ENCODE measurements at places on chromosomes 12 and 14. TPM values are rescaled to one million over a fixed set of nuclear protein-coding genes. Genes with fewer than 3 reads are reported as not detected.

- no peak overlapping the region for H3K4me3 ChIP-seq
- no peaks in the 10 kb centered on the region for H3K27me3 ChIP-seq
- peaks cover 8% of the 10 kb centered on the region for H3K4me1 ChIP-seq
- no peaks in the 10 kb centered on the region for H3K36me3 ChIP-seq
Measured at GRCh38 chr14:94021001-94021400, 5.1 kb upstream of the OTUB2 start.

GRCh38 chr12:52187206-52187605, 4.6 kb downstream of the KRT80 start:
- no peak overlapping the region for H3K27ac ChIP-seq
- H3K27me3 ChIP-seq: no peaks in the 10 kb centered on the region
- no peaks in the 10 kb centered on the region for H3K36me3 ChIP-seq
- DNase-seq: no peak
- H3K4me1 ChIP-seq: peaks cover 54% of the 10 kb centered on the region

DNA sequence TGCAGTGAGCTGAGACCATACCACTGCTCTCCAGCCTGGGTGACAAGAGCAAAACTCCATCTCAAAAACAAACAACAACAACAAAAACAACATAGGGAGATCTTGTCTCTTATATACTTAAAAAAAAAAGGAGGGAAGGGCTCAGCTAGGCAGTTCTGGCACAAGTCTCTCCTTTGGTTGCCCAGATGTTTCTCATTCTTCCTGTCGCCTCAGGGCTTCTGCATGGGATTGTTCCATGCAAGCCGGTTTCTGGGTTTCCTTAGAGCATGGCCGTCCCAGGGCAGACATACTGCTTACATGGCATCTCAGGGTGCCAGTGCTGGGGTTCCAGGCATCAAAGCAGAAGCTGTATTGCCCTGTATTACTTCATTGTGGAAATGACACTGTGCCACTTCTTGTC, 5.2 kb upstream of the SLC8B1 start:
- no peak overlapping the region for H3K27ac ChIP-seq
- H3K27me3 ChIP-seq: no peaks in the 10 kb centered on the region
- H3K4me1 ChIP-seq: no peaks in the 10 kb centered on the region
- no peak for DNase-seq

AQP6 gene
- total RNA-seq: not detected

B3GNT4 gene
- 0.11 TPM for total RNA-seq

TOMM20L gene
- total RNA-seq: not detected

- H3K4me3 ChIP-seq: no peak overlapping the region
- no peak overlapping the region for H3K27ac ChIP-seq
- H3K27me3 ChIP-seq: no peaks in the 10 kb centered on the region
- H3K36me3 ChIP-seq: no peaks in the 10 kb centered on the region
- H3K4me1 ChIP-seq: no peaks in the 10 kb centered on the region
- DNase-seq: no peak
Measured at GRCh38 chr12:26327975-26328644, 132.7 kb downstream of the SSPN start.

DNA sequence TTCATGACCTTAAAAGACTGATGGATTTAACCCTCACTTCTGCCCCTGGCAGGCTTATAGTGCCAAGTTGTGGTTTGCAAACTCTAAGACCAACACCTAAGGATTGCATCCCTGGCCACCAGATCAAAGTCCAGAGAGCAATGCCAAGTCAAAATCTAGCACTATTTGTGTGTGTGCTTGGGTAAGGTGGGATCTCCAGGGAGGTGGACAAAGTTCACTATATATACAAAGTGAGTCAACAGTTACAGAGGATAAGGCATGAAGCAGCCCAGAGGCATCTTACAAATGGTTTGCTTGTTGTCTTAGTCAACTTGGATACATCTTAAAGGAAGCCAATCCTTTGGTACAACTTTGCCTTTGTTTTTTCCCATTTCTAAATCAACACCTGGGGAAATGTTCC, 137.3 kb downstream of the MSRB3 start:
- no peaks in the 10 kb centered on the region for H3K27me3 ChIP-seq
- no peaks in the 10 kb centered on the region for H3K36me3 ChIP-seq
- H3K27ac ChIP-seq: no peak overlapping the region

HSP90B1 gene
- total RNA-seq: 1,103 TPM

DNA sequence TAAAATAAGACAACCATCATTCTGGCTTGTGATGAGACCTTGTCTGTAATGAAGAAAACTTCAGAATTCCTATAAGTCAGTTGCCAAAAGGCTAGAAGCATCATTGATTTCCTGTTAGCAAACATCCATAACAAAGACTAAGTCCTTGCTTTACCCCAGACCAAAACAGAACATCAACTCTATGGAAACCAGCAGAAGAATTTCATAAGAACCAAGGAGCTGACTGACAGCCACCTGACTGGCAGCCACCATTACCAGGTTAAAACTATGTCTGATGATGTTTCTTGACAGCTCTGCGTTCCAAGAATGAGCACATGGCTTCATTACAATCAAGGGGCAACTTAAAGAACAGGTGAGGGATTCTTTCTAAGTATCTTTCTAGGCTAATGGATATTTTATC, 29.3 kb downstream of the HECTD4 start:
- H3K27me3 ChIP-seq: no peaks in the 10 kb centered on the region
- H3K4me1 ChIP-seq: peaks cover 35% of the 10 kb centered on the region
- H3K4me3 ChIP-seq: no peak overlapping the region
- DNase-seq: no peak
- no peaks in the 10 kb centered on the region for H3K36me3 ChIP-seq

DNA sequence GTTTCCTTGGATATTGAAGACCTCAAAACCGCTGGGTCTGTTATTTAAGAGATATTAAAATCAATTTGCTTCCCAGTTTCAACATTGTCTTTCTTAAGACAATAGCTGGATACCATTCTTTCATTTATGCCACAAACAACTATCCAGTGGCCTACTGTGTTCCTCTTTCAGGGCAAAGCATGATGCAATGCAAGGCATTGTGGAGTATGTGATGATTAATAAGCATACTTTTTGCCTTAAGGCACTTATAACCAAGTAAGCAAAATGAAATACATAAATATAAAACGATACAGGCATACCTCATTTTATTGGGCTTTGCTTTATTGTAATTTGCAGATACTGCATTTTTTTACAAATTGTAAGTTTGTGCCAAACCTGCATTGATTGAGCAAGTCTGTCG, 45.5 kb downstream of the SCN8A start:
- H3K36me3 ChIP-seq: no peaks in the 10 kb centered on the region
- H3K27ac ChIP-seq: no peak overlapping the region
- no peak overlapping the region for H3K4me3 ChIP-seq
- H3K27me3 ChIP-seq: no peaks in the 10 kb centered on the region

DNA sequence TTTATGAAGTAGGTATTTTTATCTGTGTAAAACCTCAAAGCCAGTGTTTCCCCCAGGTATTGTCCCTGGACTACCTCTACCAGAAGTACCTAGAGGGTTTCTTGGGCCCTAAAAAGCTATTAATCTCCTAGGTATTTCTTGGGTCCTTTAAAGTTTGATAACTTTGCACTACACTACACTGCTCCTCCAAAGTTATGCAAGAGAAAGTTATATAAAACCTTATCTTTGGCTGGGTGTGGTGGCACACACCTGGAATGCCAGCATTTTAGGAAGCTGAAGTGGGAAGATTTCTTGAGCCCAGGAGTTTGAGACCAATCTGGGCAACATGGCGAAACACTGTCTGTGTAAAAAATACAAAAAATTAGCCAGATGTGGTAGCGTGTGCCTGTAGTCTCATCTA, 34.9 kb downstream of the PTPN21 start:
- no peak for DNase-seq
- H3K27ac ChIP-seq: no peak overlapping the region
- no peak overlapping the region for H3K4me3 ChIP-seq
- H3K36me3 ChIP-seq: no peaks in the 10 kb centered on the region
- peaks cover 25% of the 10 kb centered on the region for H3K4me1 ChIP-seq

RNF212B gene
- total RNA-seq: not detected

CCDC60 gene
- total RNA-seq: not detected

HOXC5 gene
- 0.27 TPM for total RNA-seq

TSPAN8 gene
- 7.7 TPM for total RNA-seq

TCL1B gene
- not detected for total RNA-seq

- no peaks in the 10 kb centered on the region for H3K4me1 ChIP-seq
- no peak for DNase-seq
- no peak overlapping the region for H3K4me3 ChIP-seq
- H3K27me3 ChIP-seq: no peaks in the 10 kb centered on the region
- H3K36me3 ChIP-seq: peaks cover 3% of the 10 kb centered on the region
Measured at GRCh38 chr12:113852695-113853490, 113.2 kb downstream of the RBM19 start.

DNA sequence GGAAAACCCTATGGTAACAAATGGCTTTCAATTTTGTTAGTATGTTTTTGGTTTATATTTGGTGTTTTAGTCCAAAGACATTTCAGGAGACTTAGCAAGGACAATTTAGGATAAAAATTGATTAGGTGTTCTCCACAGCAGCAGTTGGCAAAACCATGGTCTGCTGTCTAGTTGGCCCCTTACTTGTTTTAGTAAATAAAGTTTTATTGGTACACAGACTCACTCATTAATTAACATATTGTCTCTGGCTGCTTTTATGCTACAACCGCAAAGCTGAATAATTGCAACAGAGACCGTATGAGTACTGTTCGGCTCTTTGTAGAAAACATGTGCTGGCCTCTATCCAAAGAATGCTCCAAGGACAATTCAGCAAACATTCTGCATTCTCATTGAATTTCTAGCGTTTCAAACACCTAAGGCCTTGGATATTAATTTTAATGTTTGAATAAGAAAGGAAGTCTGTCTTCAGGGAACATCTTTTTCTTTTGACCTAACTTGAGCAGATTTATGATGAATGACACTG, 77.7 kb downstream of the CCDC92 start:
- H3K27me3 ChIP-seq: no peaks in the 10 kb centered on the region
- H3K4me1 ChIP-seq: no peaks in the 10 kb centered on the region
- DNase-seq: no peak
- H3K27ac ChIP-seq: no peak overlapping the region
- H3K4me3 ChIP-seq: no peak overlapping the region

VSIG10 gene
- 90.6 TPM for total RNA-seq

MMP14 gene
- 88.6 TPM for total RNA-seq

Data from thyroid gland (tissue), 4 donors.